SJSA1 (cell line): ENCODE measurements at places on chromosomes 1 and 21. TPM values are rescaled to one million over a fixed set of nuclear protein-coding genes. Genes with fewer than 3 reads are reported as not detected.

GRCh38 chr1:89519779-89520358 is 4.8 kb upstream of the LRRC8B start:
- no peak for DNase-seq

GRCh38 chr1:2314803-2315673 is 76.3 kb downstream of the MORN1 start:
- DNase-seq = peak; percentile 89

The OLIG2 gene
- total RNA-seq = not detected in 2 replicates

- peak; percentile 39 for DNase-seq
These were observed 19.8 kb downstream of the SLC37A1 start for GRCh38 chr21:42533306-42533962.

The SPRR2B gene
- not detected in 2 replicates for total RNA-seq
